ENCODE measurements at places on chromosomes 5 and 9.
A peak's percentile ranks its signal among the peaks of the same experiment; 100 is the strongest.

GRCh38 chr5:174560861-174561260 is 163.5 kb upstream of the MSX2 start:
- no peak for DNase-seq

GRCh38 chr9:122498883-122499288 is 11.7 kb upstream of the OR1J2 start:
- no peak for DNase-seq

GRCh38 chr5:73351593-73351992 is 97.0 kb downstream of the FOXD1 start:
- DNase-seq, result no peak

DNA sequence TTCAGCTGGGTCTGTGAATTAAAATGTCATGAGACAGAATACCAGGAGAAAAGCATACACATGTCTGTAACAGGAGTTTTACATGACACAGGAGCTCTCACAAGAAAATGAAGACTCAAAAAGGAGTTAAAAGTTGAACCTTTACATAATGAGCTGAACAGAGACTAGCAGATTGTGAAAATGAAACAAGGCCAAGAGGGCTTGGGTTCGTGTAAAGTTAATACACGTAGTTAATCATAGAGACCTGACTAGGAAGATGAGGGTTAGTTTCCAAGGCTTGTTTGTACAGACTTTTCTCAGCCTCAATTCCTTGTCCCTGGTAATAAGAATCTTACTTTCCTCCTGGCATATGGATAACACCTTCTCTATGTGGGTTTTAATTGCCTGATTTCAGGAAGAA is 1294.0 kb downstream of the MAT2B start:
- no peak for DNase-seq

DNA sequence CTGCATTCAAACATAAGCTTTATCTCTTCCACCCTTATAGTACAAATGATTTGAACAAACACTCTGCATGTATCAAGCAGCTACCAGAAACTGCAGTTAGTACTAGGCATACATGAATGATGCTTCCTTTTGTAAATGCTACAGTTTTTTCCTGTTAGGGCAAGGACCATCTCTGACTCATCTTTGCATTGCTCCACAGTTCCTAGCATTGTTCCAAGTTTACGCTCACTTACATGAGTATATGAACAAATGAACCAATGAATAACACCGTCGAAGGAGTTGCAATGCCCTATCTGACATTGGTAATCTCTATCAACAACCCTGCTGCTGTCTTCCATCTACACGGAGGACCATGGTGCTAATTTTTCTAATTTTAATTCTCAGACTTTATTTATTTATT is 2.1 kb upstream of the ALDH7A1 start:
- no peak for DNase-seq

- no peak for DNase-seq
These were observed 71.0 kb downstream of the FANCC start for GRCh38 chr9:95246547-95246946.

- no peak for DNase-seq
These were observed 121.7 kb downstream of the ADAMTS6 start for GRCh38 chr5:65359981-65360380.

- DNase-seq, result no peak
These were observed 558.5 kb downstream of the DMRTA1 start for GRCh38 chr9:23005156-23005555.

GRCh38 chr5:77842243-77842642 is 66.1 kb upstream of the TBCA start:
- DNase-seq, result no peak

DNA sequence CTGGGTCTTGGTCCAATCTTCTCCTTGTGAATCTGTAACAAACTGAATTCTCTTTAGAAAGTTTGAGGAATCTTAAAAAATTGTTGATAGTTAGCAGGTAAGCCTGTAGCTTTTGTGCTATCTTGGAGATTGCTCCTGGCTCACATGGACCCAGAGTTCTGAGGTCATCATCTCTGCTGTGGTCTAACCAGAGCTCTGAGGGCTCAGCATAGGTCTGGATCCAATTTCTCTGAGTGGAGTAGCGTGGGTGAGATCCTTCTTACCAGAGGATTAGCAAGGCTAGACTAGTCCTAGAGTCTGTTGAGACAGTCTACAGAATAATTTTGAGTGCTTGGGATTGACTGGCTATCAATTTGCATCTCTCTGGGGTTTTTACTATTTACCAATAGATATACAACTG is 60.5 kb upstream of the IL6ST start:
- DNase-seq, result no peak

- DNase-seq, result no peak
These were observed 414.0 kb downstream of the NFIB start for GRCh38 chr9:13899924-13900323.

GRCh38 chr9:31519424-31519823 is 865.0 kb upstream of the ACO1 start:
- no peak for DNase-seq

- DNase-seq, result no peak
These were observed 24.5 kb upstream of the DPYSL3 start for GRCh38 chr5:147534172-147534951.

GRCh38 chr5:57828221-57828620 is 345.6 kb upstream of the ACTBL2 start:
- DNase-seq, result no peak

DNA sequence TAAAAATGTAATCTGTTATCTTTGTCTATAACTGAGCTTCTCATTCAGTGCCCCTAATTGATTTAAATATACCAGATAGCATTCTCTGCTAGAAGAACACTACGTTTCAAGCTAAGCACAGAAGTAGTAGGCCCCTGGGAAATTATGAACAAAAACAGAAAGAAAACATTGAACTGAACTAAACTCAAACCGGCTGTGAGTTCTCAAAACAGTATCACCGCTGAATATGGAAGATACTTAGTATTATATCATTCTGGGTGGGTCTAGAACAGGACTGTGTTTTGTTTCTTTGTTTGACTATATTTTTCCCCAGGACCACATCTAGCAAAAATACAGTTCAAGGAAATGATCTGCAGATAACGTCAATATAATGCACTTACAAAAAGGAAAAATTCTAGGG is 95.1 kb upstream of the HMHB1 start:
- no peak for DNase-seq

DNA sequence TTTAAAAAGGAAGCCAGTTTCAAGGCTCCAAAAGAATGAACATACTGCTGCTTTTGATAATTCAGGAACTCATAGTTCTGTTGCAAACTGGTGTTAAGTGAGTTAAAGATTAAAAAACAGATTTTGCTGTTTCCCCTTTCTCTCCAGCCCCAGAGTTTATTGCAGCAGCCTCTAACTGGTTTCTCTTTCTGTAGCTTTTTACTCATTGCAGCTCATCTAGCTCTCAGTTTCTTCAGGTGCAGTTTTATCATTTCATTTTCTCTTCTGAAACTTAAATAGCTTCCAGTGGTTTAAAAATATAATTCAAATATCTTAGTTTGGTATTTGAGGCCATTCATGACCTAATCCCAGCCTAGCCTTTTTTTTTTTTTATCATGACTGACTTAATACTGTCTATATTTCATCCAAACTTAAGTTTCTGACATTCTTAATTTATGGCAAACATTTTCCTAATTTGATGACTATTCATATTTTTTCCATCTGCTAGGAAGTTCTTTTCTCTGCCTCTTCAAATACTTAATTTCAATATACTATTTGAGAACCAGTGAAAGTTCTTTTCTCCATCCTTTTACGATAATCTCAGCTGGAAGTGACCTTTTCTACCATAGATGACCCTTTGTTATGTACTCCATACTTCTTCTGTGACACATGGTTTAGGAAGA is 252.7 kb upstream of the GRIA1 start:
- DNase-seq, result no peak

DNA sequence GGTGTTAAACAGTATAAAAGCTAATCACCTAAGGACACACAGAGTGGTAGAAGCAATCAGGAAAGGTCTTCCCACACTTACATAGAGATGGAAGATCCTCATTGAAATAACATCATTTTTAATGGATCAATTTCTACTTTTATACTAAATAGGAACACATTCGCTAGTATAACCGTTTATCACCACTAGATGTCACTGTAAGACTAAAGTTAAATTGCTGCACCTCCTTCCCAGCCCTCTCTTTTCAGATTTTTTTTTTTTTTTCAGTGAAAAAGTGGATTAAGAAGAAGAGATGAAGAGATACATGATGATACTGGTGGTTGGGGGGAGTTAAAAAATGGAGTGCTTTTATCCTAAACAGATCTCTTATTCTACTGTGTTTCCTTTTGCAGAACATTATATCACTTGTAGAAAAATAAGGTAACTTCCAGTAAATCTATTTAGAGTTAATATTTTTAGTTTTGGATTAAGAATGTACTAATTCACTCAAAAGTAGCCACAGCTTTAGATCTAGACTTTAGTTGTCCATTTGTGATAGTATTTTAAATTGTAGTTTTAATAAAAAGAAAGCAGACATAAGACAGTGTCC is 116.9 kb upstream of the ARRDC3 start:
- DNase-seq, result no peak

- no peak for DNase-seq
These were observed 52.2 kb downstream of the EXOSC2 start for GRCh38 chr9:130745829-130746228.

DNA sequence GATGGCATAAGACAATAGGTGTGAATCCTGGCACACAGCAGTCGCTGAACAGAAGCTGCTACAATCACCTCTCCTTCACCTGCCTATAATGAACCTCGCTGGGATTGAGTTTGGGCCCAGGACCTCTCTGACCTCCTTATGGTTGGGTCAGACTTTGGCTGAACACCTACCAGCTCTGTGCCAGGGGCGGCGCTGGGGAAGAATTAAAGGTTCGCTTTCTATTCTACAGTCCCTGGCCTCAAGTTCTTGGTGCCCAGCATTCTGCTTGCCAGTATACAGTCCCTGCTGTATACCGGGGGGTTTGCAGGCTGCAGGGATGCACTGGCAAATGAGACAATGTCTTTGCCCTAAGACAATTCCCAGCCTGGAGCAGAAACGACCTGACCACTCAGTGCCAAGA is 895 bp upstream of the STRBP start:
- DNase-seq, result no peak

- no peak for DNase-seq
These were observed 5.9 kb upstream of the NREP start for GRCh38 chr5:111762895-111763294.

- DNase-seq, result peak; percentile 16
These were observed 417.7 kb upstream of the IRX4 start for GRCh38 chr5:2300421-2300820.

- DNase-seq, result no peak
These were observed 2.5 kb downstream of the MACROH2A1 start for GRCh38 chr5:135396459-135397055.

DNA sequence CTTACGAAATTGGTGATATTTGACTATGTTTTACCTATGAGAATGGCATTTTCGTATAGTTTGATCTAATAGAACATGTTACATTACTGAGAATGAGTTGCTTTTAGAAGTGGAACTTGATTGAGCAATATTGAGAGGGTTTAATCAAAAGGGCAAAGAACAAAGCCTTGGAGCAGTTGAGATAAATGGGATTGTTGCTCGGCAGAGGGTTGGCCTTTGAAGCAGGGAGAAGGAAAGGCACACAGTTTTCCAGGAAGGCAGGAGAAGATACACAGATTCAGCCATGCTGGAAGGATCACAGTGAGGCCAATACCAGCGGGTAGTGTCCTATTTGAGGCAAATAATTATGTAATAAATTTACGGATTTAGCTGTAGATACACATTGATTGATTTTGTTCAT is 19.5 kb downstream of the MAN2A1 start:
- DNase-seq, result no peak

DNA sequence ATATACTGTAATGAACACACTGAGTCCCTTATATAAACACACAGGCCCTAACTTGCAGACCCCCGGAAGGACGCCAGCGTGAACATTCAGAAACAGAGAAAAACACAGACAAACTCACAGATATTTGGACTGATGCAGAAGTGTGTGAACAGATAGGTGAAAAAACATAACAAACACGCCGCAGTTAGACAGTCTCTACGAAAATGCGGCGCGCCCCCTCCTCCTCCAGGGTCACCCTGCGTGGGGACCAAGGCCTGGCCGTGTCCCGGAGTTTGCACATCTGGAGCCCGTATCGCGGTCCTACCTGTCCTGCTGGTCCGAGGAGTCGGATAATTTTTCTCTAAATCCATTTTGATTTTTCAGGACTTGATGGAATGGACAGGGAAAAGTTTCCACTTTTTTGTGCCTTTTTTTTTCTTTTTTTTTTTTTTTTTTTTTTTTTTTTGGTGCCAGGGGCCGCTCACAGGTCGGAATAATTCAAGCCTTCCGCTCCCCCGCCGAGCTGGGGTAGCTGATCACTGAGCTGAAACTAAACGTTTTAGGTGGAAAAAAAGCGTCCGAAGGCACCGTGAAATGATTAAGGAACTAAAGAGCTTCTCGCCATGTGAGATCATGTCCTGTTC is at the start of gene PAX5:
Gene PAX5 (minus strand): TSS at position 587 of the 623 bp plus-strand sequence. CDS start 237 bp downstream, at position 350.
- DNase-seq, result no peak

- DNase-seq, result no peak
These were observed 4.4 kb downstream of the IL9 start for GRCh38 chr5:135891268-135891667.

DNA sequence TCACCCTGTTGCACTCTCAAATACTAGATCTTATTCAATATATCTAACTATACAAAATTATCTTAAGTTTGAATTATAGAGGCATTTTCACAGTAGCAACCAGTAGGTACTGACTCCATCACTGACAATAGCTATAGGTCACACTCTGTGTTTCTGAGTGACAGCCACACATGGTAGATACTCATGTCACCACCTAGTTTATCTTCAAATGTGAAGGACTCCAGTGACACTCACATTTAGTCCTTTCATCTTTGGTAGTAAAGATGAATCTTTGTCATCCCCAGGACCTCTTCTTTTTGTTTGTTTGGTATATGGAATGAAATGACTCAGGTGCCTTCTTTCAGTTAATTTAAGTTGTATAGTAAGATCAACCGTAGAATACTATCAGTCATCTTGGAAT is 102.5 kb upstream of the DHFR start:
- DNase-seq, result no peak

DNA sequence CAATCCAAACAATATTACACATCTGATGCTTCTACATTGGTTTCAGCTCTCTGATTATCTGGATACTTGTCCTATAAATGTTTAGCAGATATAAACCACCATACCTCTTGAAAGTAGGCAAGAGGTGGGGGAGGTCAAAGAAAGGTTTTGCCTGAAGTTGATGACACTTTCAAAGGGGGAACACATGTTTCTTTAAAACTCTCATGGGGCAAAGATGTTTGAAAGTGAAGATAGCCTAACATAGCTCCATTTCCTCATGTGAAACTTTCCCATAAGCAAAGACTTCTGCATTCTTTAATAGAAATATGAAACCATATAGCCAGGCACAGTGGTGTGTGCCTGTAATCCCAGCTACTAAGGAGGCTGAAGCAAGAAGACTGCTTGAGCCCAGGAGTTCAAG is 62.1 kb downstream of the CETN3 start:
- no peak for DNase-seq

- DNase-seq, result no peak
These were observed 169.8 kb downstream of the SMC2 start for GRCh38 chr9:104263942-104264341.
